ENCODE measurements at places on chromosomes 12 and 14. TPM values are rescaled to one million over a fixed set of nuclear protein-coding genes. Genes with fewer than 3 reads are reported as not detected.

DNA sequence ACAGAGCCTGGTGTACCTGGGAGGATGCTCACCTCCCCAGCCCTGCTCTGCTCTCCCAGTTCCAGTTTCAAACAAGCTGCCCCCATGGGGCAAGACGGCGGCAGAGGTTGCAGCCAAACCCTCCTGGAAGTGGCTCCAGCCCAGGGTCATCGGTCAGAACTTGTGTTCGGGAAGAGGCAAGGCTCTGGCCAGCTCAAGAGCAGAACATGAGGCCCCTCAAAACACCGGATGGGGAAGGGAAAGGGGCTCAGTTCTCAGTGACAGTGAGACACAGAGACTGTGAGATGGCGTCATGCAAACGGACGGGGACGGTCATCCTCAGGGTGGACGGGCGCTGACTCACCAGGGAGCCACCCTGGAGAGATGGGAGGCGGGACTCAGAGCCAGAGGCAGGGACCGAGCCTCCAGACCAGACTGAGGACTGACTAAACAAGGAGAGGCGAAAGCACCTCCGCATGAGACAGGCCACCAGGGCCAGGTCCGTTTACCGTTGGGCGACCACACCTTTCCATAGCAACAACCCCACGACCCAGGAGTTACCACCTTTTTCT is 63.9 kb upstream of the GALNT9 start:
- no peak for ATAC-seq

Gene EMP1
- 36.7 TPM for total RNA-seq

DNA sequence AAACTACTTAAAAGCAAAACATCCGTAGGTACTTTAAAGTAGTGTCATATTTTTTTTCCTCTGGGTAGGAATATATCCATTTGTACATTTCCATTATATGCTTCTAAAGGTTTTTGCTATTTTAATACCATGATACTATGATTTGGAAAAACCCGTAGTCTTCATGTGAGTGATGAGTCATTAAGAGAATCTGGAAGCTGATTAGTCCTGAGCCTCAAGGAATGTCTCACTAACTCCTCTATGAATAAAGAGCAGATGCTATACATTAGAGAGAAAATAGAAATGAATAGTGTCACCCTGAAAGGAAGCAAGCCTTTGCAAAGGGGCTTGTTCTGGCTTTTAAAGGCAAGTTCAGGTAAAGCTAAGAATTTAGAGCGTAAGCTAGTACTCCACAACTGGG is 432.1 kb downstream of the CCDC91 start:
- ATAC-seq, result no peak

DNA sequence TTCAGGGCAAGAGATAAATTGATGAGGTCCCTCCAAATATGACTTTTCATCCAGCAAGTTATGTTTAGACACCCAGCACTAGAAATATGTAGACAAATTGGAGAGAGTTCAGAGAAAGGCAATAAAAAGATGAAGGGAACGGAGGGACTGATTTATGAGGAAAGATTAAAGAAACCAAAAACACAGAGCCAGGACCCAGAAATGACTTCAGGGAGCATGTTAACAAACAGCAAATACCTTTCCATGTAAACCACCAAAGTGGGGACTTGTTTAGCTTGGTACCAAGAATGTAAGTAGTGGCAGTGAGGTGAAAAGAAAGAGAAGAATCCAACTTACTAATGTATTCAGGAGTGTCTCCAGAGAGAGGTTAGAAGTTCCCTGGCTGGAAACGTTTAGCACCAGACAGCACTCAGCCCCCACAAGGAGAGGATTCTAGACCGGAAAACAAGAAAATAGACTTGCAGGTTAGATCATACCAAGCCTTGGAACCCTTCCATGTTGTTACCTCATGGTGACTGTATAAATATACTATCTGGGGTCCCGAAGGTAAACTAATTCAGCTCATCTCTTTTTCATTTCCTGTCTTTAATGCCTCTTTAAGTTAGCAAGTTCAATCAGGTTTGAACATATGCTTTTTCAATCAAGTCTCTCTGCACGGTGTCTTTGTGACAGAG is 79.2 kb downstream of the TBC1D30 start:
- no peak for ATAC-seq

DNA sequence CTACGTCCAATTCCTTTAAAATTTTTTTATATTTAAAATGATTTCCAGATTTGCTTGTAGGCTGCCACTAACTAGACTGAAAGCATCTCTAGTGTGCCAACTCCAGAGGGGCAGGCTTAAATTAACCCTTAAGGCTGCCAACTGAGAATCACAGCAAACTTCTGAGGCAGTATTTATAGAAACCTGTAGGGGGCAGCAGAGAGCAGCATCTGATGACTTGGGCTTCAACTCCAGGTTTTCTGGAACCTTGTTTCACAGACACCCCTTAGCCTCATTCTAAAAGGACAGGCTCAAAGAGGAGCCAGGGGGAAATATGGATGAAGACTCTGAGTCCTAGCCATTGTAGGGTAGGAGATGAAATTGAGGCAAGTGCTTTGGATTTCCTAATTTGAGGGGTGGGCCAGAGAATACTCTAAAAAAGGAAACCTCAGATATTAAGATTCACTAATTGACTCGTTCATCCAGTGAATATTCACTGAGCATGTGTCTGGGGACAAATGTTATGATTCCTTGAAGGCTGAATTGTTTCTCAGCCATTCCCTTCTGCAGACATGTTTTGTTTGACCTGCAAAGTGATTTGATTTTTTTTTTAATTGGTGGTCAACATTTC is 63.3 kb upstream of the HSPB8 start:
- no peak for ATAC-seq
